Sigmoid colon (tissue), 7 donors: ENCODE measurements at places on chromosomes 3 and 15. TPM values are rescaled to one million over a fixed set of nuclear protein-coding genes. Genes with fewer than 3 reads are reported as not detected.
A peak's percentile ranks its signal among the peaks of the same experiment; 100 is the strongest.

GRCh38 chr3:71786551-71786950, 1.6 kb upstream of the PROK2 start:
- DNase-seq = no peak

DNA sequence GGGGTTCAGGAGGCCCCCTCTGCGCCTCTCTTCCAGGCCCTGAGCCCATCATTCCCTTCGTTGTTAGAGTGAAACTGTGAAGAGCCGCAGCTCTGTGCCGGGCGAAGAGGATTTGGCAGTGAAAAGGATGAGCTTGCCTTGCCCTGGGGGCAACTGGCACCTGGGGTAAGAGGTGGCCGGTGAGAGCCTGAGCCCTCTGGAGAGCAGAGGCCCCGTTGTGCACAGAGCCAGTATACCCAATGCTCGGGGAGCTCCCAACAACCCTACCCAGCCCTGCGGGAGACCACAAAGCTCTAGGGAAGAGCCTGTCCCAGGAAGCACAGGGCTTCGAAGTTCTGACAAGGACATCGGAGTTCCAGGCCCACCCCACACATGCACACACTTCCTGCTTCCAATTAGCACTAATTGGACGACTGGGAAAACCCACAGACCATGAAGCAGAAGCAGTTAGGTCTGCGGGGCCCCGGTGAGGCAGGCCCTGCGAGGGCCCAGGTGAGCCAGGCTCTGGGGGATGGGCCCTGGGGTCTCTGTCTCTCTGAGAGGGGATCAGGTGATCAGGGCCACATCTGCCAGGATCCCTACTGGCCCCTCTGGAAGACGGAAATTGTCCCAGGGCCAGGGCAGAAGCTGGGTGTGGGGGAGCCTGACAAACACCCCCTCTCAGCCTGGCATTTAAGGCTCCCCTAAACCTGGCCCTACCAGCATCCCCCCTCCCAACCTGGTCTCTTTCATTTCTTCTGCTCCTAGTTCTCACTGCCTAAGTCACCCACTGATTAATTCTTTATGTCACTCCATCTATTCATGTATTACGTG, 27.9 kb upstream of the SFMBT1 start:
- peak; percentile 60 for DNase-seq

DNA sequence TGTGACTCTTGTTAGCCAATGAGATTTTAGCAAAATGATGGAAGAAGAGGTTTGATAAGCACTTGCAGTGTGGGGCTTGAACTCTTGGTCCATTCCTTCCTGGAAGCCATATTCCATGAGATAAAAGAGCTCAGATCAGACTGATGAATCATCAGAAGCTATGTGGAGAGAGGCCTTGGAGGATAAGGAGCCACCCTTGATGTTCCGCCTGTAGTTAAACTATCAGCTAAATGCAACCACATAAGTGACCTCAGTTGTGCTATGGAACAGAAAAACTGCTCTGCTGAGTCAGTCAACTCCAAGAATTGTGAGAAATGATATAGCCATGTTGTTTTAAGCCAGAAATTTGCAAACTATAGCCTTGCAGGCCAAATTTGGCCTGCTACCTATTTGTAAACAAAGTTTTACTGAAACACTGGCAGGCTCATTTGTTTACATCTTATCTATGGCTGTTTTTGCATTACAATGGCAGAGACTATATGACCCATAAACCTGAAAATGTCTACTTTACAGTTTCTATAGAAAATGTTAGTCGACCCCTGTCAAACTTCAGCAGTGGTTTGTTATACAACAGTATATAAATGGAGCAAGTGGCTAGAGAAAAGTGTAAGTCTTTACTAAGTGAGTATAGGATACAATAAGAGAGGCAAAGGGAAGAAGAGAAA, 27.6 kb upstream of the GAP43 start:
- no peak for DNase-seq

DNA sequence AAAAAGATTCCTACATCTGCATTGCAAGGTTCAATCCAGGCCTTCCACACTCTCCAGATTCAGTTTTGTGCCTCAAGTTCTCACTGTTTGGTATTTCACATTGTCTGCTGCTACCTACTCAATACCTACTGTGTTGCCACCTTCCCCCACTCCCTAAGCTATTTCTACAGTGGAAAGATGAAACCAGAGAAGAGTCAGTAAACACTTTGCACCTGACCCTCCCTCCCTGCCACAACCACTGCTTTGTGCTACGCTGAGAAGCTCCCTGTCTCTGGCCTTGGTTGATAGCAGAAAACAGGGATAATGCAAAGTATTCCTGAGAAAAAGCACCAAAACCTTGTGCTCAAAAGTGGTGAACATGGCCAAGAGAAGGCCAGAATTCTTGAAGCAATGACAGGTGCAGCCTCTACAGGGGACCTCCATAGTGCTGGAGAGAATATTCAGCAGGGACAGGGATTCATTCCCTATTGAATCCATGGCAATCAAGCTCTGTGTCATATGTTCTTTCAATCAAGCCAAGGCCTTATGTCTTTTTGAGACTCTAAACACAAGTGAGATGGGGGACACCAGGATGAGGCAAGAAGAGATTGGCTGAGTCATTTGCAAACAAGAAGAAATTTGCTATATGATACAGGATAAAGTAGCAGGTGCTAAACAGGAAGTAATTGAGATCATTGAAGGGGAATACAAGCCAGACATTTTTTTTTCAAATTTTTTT, 83.5 kb upstream of the LIPC start:
- no peak for DNase-seq

Gene VWA5B2
- not detected for total RNA-seq

Gene TLR9
- 0.55 TPM for total RNA-seq

- peak; percentile 72 for DNase-seq
These were observed 404.4 kb upstream of the MDFIC2 start for GRCh38 chr3:70716832-70717231.

- no peak for DNase-seq
These were observed 26.1 kb downstream of the RASGRF1 start for GRCh38 chr15:79064496-79064895.

GRCh38 chr15:64742385-64742784, 33.0 kb downstream of the RBPMS2 start:
- no peak for DNase-seq

- no peak for DNase-seq
These were observed 16.4 kb upstream of the SLITRK3 start for GRCh38 chr3:165212580-165212979.

DNA sequence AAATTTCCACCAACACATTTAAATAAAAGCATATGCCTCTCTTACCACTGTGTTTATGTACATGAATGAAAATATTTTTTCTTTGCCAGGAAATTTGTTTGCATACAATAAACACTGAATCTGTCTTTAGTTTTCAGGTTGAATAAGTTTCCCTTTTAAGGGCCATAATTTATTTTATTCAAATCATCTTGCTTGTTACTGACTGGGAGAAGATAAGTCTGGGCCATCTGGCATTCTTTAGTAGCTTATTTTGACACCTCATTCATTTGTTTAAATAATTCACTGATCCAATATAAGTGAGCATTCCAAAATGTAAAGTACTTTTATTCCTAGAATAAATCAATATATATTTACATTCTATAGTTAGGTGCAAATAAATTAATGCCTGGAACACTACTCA, 1001.3 kb downstream of the PLOD2 start:
- no peak for DNase-seq

Gene TBC1D23
- 32.1 TPM for total RNA-seq

GRCh38 chr15:66483131-66483566, 14.4 kb downstream of the SNAPC5 start:
- DNase-seq = no peak

DNA sequence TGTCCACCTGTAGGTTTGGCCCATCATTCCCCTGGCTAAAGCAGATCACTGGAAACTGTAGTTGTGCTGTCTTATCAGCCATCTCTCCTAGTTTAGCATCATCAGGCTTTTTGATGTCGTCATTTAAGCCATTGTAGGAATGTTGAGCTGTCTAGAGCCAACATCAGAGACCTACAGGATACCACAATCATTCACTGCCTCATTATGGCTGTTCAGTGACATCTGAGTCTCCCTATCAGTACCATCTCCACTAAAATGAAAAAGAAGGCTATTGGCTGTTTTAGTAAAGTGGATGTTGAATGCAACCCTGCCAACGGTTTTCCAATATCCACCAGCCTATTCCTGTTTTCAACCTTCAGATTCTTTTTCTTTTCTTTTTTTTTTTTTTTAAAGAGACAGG, 29.2 kb downstream of the RLBP1 start:
- DNase-seq = no peak

- DNase-seq = no peak
These were observed 385.9 kb downstream of the MFSD1 start for GRCh38 chr3:159187706-159188105.

Gene GOLGA6B
- total RNA-seq = not detected

DNA sequence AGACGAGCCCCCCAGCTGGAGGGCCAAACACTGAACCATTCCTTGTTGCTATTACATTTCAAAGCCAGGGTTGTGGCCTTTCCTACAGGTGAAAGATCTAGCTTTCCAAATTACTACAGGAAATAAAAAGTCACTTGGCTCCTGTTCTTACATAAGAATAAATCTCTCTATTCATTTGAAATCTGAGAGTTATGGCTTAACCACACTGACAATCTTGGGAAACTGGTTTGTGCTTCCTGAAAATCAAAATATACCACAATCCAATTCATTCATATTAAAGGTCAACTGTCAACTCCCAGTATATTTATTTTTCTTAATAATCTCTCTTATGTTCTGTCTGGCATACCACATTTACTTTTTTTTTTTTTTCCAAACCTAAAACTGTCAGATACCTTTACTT, 103.7 kb upstream of the LMOD3 start:
- DNase-seq = no peak

GRCh38 chr3:113695431-113695785, 1.0 kb downstream of the USF3 start:
- DNase-seq = no peak

DNA sequence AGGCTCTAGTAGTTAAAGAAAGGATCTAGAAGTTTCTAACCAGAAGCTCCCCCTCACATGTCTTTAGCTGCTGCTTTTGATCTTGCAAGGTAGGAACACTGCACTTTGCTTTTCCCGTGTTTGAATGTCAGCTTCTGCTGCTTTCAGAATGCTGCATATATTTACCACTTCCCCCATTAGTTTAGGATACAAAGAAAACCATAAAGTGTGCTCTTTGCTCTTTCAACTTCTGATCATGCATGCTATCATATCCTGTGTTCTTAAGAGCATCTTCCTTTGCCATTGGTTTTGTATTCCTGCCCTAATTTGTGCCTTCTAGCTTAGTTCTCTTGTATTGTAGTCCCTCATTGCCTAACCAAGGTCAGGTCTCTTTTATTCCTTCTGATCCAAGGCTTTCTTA, 43.3 kb downstream of the ZNF609 start:
- no peak for DNase-seq

Gene KLHL18
- total RNA-seq = 10.8 TPM

DNA sequence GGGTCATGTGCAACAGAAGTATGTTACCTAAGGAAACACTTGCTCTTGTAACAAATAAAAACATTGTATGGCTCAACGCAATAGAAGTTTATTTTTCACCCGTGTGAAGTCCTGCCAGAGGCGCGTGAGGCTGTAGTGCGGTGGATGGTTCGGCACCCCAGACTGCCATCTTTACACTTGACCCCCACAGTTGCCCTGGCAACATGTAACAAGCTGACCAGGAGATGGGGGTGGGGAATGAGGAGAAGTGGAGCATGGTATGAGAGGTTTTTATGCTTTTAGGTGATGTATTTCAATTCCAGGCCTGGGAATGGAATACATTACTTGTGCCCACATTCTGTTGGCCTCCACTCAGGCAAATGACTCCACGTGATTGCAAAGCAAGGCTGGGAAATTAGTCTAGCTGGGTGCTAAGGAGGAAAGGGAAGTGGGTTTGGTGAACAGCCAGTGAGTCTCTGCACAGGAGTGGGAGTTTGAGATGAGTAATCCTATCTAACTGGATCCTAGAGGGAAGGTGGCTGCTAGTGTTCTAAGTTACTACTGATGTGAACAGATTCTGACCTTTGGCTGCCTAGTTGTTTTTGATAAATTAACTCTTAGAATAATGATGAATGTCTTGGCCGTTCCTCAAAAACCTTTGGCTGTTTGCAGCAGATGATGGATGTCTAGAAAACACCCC, 33.8 kb upstream of the GREM1 start:
- no peak for DNase-seq

DNA sequence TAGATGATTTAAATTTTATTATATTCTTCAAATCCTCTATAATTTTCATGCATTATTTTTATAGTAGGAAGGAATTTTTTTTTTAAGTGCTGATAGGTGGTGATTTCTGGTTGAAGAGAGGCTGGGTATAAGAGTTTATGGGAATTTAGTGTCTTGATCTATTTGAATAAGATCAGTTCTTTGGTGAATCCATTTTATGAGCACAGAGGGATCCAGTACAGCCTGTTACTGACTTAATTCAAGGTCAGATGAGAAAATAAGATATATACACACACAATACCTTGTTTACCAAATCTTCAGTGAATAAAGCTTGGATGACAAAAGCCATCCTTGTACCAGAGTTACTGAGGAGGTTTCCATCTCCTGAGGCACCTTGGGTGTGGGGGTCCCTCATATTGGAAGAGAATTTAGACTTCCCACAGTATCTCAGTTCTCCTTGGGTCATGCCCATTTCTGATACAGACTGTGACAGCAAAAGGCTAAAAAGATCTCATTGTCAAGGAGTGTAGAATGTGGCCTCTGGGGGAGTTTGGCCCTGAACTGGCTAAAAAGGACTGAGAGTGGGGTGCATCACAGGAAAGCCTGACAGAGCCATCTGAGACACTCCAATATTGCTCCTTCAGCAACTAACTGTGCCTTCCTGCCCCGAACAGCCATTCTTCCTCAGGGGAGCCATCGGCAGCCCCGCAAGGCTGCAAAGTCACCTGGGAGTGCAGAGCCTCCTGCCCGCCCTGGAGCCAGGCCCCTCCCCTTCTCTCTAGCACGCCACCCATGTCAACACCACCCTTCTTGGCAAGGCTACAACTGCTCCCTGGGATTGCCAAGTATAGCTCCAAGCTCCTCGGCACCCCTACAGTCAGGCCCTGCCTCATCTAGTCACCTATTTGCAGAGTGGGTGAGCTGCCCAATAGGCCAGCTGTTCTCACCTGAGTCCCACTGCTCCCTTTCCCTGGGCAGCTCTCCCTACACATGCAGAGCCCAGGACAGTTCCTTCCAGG, 43.1 kb upstream of the HACD2 start:
- DNase-seq = peak; percentile 94

GRCh38 chr3:192022412-192022811, 561.4 kb downstream of the PYDC2 start:
- no peak for DNase-seq

DNA sequence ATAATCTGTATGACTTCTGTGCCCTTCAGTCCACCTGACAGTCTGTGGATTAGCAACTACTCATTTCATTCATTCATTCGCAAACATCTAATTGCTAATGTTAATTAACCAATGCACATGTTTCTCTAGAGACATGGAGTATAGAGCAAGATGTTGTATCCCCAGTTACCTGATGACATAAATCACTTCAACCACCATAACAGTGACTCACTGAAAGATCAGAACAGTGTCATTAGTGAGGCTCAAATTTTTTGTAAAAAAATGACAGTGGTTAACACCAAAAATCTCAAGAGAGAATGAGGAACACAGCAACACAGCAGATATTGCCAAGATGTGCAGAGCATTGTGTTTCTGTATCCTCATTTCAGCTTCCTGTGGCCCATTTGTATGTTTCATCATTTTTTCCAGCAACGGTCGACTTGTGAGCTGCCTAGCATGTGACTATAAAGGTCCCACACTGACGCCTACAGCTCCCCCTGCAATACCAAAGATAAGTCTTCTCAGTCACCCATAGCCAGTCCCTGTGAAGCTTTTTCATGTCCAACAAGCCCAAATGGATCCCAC, 3.7 kb upstream of the PLD1 start:
- peak; percentile 71 for DNase-seq
